ENCODE measurements at places on chromosomes 13 and 19.

- DNase-seq, result no peak
These were observed 17.5 kb downstream of the KANK2 start for GRCh38 chr19:11179716-11180297.

- DNase-seq, result no peak
These were observed 36.4 kb upstream of the CALM3 start for GRCh38 chr19:46564701-46565100.

DNA sequence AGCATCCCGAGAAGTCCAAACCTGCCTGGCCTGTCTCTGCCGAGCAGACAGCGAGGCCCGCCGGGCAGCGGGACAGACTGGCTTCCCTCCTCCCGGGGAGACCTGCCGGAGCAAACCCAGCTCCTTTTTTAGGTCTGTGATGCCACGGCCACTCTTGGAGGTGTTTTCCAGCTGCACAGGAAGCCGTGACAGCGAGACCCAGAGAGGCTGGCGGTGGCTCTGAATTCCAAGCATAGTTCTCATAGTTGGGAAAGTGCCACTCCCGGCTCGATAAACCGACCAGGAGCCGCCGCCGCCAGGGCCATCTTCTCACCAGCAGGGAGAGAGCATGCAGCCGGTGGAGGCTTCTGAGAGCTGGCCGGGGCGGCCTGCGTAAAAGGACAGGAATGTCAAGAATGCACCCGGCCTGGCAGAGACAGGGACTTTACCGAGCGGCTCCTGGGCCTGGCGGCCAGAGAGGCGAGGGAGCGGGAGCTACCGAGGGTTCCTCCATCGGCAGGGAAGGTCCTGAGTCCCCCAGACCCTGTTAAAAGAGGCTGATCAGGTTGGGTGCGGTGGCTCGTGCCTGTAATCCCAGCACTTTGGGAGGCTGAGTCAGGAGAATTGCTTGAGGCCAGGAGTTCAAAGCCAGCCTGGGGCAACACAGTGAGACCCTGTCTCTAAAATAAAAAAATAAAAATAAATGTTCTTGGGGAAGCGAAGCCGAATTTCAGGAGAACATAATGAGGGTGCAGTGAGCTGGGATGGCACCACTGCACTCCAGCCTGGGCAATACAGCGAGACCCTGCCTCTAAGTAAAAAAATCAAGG is 64.9 kb downstream of the GADD45B start:
- peak; percentile 95 for DNase-seq

- no peak for DNase-seq
These were observed 442.7 kb downstream of the OXGR1 start for GRCh38 chr13:96551546-96551945.

GRCh38 chr19:2552859-2553258 is 76.9 kb downstream of the GADD45B start:
- DNase-seq, result no peak

GRCh38 chr13:109412283-109412901 is 374.0 kb downstream of the IRS2 start:
- DNase-seq, result no peak

DNA sequence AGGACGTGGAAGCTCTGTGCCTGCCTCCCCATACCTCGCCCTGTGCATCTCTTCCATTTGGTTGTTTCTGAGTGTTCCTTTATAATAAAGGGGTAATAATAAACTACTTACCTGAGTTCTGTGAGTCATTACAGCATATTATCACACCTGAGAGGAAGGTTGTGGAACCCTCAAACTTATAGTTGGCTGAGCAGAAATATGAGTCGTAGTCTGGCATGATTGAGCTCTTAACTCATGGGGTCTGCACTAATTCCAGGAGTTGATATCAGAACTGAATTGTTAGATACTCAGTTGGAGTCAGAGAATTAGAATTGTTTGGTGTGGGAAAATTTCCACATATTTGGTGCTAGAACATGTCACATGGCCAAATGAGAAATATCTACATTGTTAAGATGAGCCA is 52.4 kb upstream of the HTR2A start:
- DNase-seq, result no peak

All from GM04504 (cell line).